ENCODE measurements at places on chromosomes 6 and 20. TPM values are rescaled to one million over a fixed set of nuclear protein-coding genes. Genes with fewer than 3 reads are reported as not detected.

GRCh38 chr6:2854396-2854982 lies 12.8 kb upstream of the SERPINB1 start:
- DNase-seq = no peak

DNA sequence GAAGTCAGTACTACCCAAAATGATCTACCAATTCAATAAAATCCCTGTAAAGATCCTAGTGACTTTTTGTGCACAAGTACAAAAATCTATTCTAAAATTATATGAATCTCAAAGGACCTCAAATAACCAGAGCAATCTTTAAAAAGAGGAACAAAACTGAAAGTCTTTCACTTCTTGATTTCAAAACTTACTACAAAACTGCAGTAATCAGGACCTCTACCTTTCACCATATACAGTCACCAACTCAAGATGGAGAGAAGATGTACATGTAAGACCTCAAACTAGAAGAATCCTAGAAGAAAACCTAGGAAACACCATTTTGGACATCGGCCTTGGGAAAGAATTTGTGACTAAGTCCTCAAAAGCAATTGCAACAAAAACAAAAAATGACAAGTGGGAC lies 109.5 kb upstream of the CD93 start:
- DNase-seq = no peak

- peak; percentile 22 for DNase-seq
Measured at GRCh38 chr6:156719395-156719719, 57.8 kb upstream of the ARID1B start.

DNA sequence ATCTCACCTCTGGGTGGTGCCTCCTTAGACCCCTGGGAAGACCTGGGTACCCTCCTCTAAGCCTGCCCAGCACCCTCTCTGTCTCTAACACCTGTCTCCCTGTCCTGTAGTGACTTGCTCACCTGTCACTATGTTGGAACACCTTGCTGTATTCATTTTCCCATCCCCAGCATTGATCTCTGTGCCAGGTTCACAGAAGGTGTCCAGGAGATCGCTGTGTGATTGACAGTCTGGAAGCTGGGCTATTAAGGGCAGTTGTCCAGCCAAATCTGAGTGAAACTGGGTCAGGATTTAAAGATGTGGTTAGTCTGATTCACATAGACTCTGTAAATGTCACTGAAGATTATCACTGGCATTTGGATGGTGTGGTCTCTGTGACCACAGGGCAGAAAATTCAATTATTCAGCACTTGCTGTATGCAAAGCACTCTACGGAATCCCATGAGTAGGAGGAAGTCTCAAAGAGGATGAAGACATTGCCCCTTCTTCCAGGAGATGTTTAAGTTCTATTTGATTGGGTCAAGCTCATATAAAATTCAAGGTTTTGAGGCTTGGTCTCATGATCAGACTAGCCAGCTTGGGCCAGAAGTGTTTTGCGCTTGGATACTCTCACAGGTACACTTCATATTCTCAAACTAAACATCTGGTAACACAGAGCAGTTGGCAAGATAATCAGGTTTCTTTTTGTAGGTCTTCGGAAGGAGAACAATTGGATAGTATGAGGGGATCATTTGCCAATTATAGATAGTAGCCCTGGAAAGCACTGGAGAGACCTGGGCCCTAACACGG lies 57.8 kb upstream of the TAGAP start:
- DNase-seq = no peak

DNA sequence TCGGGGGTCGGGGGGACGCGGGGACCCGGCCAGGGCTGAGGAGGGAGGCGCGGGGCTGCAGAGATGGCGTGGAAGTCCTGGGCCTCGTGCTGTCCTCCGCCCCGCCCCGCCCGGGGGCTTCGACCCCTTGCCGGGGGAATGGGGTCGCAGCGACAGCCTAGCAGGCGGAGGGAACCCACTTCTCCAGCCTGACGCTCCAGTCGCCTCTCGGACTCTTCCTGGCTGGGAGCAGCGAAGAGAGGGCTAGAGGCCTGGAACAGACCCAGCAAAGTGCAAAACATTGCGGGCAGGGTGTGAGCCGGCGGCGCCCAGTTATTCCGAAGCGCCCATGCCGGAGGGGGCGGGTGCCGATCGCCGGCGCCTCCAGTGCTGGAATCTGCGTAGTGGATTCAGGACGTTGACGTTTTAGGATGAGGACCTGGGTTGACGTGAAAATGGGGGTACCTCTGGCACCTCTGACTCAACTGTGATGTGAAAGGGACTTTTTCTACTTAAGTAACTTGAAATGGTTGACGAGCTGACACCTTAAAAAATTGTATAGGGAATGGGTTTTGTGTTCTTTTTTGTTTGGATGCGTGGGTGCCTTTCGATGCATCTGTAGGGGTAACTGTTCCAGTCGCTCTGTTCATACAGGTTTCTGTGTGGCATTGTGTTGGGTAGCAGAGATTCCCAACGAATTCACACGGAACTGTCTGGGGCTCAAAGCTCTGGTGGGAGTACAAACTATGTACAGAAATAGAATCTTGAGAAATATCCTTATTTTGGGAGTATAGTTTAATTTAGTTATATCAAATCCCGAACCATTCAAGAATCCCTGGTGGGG lies 1.4 kb downstream of the SLC35F1 start:
- DNase-seq = no peak

GRCh38 chr20:50068041-50068651 lies 44.8 kb downstream of the UBE2V1 start:
- no peak for DNase-seq

- DNase-seq = no peak
Measured at GRCh38 chr20:7269452-7269851, 502.0 kb downstream of the BMP2 start.

DNA sequence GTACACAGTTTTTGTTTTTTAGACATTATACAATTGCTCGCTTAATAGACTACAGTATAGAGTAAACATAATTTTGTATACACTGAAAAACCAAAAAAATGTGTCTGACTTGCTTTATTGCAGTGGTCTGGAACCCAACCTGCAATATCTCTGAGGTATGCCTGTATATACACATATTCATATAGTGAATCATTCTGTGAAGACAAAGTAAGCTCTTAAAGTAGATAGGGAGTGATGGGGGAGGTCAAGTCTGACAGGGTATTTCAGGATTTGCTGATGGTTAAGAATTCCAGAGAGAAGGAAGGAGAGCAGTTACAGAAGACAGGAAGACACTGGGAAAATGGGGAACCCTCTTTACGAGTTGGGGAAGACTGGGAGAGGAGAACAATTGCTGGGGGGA lies 417.9 kb downstream of the CD109 start:
- no peak for DNase-seq

- DNase-seq = no peak
Measured at GRCh38 chr6:87791029-87791428, 89.0 kb upstream of the AKIRIN2 start.

DNA sequence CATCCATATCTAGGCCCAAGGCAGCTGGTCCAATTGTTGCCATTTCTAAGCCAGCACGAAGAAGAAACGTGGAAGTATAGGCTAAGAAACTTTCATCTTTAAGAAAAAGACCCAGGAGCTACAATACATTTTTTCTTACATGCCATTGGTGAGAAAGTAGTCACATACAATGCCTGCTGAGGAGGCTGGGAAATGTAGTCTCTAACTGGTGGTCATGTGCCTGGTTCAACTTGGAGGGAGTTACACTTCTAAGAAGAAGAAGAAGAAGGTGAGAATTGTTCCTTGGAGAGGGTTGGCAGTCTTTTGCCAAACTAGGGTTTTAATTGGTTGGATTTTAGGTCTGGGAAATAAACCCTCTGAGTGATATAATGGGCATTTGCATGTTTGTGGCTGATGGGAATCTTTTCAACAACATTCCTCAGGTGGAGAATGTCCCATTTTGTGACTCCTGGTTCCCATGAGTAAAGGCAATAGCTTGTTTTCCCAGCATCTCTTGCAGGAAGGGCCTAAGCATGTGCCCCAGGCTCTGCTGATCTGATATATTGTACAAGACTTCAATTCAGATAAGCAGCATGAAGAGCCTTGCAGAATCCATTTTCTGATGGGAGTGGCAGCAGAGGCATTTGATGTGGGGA lies 47.0 kb upstream of the PREP start:
- peak; percentile 64 for DNase-seq

DNA sequence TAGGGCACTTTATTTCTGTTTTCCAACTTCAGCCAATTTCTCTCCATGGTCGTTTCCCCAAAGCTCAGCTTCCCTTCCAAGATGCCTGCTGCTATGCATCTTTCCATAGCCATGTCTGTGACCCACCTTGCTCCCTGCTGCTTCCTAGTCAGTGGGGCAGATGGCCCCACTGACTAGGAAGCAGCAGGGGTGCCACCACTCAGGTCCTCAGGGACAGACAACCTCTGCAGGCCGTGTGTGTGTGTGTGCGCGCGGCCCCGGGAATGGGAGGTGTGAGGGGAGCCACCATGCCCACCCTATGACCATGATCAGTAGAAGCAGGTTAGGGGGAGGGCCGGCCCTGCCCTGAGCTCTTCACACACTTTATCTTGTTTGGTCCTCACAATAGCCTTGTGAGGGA lies 2.7 kb upstream of the IP6K3 start:
- no peak for DNase-seq

DNA sequence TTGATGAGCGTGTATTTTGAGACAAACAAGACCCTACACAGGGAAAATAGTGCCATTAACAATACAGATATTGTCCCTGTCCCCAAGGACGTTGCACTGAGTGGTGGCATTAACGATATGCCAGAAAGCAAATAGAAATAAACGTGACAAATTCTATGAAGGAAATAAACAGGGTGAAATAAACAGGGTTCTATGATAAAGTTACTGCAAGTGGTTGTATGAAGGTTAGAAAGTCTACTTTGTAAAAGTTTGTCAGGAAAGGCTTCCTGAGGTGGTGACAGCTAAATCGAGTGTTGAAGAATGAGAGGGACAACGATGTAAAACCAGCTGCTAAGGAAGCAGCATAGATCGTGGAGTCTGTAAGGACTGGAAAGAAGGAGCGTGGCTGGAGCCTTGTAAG lies 380.2 kb downstream of the LAMA2 start:
- DNase-seq = no peak

- DNase-seq = no peak
Measured at GRCh38 chr20:41932431-41932830, 314.3 kb upstream of the CHD6 start.

DNA sequence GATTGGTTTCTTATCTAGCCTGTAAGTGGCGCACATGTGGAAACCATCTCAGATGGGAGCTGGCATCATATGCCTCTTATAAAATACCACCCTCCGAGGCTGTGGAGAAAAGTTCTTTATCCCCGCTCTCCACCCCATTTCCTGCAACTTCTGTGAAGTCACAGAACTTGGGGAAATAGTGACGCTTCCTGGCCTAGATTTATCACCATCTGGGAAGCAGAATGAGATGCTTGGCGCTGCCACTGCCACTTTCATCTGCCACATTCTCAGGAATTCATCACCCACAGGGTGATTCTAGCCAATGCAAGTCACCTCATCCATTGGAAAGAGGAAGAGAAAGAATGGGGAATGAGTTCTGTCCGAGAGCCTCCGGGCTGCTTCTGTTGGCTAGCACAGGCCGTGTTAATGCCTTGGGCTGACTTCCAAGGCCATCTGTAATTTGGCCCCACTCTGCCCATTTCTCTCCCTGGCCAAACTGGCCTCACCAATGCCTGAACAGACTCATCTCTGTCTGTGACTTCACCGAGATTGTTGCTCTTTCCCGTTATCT lies 148.8 kb upstream of the SOX4 start:
- DNase-seq = no peak

GRCh38 chr20:5395932-5396727 lies 79.4 kb upstream of the PROKR2 start:
- no peak for DNase-seq

DNA sequence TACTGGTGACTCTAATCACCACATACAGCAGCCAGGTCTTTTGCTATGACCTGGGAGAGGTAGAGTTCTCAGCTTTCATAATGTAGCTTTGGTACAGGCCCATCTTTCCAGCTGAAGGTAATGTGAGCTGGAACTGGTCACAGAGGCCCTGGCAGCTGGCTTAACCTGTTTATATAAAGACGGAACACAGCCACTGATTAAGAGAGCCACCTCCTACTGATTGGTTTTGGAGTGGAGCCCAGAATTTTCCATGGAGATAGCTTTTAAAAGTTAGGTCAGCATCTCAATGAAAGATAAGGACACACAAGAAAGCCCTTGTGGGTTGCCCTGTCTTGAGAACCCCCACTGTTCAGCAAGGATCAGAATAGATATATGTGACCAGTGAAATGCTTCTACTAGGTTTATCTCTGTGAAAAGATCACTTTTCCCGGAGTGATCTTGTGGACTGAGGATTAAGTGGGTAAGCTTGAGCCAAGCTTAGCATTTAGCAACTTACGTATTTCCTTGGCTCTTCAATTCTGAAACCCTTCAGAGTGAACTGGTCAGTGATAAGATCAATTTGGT lies 213.7 kb upstream of the CITED2 start:
- DNase-seq = peak; percentile 76

DNA sequence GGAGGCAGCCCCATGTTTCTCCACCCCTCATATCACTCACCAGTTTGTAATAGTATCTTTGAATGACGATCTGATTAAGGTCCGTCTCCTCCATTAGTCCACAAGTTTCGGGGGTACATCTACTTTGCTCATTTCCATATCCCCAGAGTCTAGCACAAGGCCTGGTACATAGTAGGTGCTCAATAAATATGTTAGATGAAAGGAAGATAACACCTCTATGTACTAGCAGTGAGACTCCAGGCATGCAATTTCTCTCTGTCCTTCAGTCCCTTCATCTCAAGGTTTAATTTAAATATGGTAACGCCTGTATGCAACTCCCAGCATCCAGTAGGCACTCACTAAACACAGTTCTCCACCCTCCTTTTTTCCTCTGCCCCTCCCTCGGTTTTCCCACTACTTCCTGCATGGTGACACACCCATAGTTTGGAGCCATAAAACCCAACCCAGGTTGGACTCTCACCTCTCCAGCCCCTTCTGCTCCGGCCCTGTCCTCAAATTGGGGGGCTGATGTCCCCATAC lies 461 bp upstream of the HNF4A start:
- no peak for DNase-seq

GRCh38 chr6:168968228-168968627 lies 285.4 kb downstream of the THBS2 start:
- DNase-seq = peak; percentile 90

- DNase-seq = peak; percentile 99
Measured at GRCh38 chr6:32609731-32610640, 20.3 kb upstream of the HLA-DRB1 start.

Gene GRIK2
- 0.40 TPM for total RNA-seq

Gene DDO
- 7.3 TPM for total RNA-seq

Gene CCM2L
- total RNA-seq = 0.35 TPM

Gene SIRPD
- not detected for total RNA-seq

Gene RRAGD
- total RNA-seq = 4.2 TPM

Gene ZNF335
- total RNA-seq = 11.1 TPM

Gene VIP
- not detected for total RNA-seq

Gene SRMS
- total RNA-seq = not detected

Gene MICA
- total RNA-seq = 55.6 TPM

Gene TMEM170B
- total RNA-seq = 1.1 TPM

Gene BPIFB4
- total RNA-seq = not detected

Gene ZBP1
- not detected for total RNA-seq

All from renal cortical epithelial cell (primary cell).